ENCODE measurements at places on chromosomes 7 and 10.

- no peak for DNase-seq
These were observed 46.1 kb downstream of the CABCOCO1 start for GRCh38 chr10:61708846-61709245.

DNA sequence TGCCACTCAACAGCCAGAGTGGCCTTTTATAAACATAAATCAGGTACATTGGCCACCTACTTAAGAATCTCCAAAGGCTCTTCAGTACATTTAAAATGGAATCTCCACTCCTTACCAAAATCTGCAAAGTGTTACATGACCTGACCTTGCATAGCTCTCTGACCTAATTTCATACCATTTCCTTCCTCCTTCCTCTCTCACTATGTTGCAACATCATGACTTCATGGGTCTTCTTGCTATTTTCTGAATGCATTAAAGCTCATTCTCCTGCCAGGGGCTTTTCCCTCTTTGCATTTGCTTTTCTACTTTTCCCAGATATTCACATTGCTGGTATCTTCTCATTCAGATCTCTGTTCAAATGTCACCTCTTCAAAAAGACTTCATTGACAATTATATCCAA is 22.1 kb upstream of the PPP1R17 start:
- DNase-seq = no peak

- DNase-seq = peak; percentile 70
These were observed 746 bp downstream of the ARL5B start for GRCh38 chr10:18659819-18660535.

- no peak for DNase-seq
These were observed 45.9 kb upstream of the BET1 start for GRCh38 chr7:94050046-94050445.

DNA sequence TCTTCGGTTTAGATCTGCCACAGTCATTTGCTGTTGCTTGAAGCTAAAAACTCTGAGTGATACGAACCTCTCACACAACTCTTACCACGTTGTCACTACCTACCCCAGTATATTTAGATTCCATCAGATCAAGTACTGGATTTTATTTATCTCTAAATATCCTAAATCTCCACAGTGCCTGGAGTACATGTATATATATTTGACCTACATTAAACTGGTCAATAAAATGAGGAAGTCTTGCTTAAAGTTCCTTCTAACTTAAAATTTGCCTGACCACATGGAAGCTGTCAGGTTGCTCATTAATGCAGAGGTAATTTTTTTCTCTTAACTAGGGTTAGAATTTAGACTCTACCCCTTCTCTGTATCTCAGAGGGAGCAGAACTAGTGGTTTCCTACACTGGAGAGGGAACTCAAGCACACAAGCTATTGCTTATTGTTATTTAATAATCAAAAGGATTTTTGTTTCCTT is 3.1 kb upstream of the MACC1 start:
- DNase-seq = no peak

DNA sequence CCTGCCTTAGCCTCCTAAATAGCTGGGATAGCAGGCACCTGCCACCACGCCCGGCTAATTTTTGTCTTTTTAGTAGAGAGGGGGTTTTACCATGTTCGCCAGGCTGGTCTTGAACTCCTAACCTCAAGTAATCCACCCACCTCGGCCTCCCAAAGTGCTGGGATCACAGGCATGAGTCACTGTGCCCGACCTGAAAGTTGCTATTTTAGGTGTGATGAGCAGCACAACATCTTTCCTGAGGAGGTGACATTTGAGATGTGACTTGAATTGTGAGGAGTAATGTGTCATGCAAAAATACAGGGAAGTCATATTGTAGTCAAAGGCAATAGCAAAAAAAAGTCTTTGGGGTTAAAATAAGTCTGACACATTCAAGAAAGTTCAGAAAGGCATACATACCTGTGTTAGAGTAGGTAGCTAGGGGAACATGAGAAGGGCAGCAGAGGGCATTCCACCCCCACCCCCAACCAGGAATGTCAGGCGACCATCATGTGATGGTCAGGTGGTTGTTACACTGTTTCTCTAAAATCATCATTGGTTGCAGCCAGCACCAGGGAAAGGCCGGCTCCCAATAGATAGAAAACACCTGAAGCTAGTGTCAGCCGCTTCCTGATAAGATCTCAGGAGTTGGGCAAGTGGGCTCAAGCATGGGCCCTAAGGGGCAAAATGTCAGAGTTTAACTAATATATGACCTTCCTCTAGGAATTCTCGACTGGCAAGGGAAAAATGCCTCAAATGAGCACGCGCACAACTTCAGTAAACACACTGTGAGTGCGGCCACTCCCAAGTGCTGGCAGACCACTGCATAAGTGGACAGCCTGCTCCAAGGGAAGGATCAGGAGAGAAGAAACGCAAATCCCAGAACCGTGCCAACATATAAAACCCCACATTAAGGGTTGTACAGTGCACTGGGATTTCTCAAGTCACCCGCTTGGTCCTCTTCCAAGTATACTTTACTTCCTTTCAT is at the start of gene TACC2:
Gene TACC2, plus strand, starts transcription at position 803 of the 964 bp plus-strand sequence. CDS start 32,819 bp downstream, outside the sequence.
- DNase-seq = peak; percentile 78

- peak; percentile 85 for DNase-seq
These were observed 327.6 kb downstream of the TNS3 start for GRCh38 chr7:47254081-47254977.

GRCh38 chr10:306675-307185 is 171.5 kb downstream of the ZMYND11 start:
- DNase-seq = peak; percentile 84

- no peak for DNase-seq
These were observed 204.4 kb downstream of the OTUD1 start for GRCh38 chr10:23643111-23643780.

All from ELF-1 (cell line).